ENCODE measurements at places on chromosomes 7 and 10. TPM values are rescaled to one million over a fixed set of nuclear protein-coding genes. Genes with fewer than 3 reads are reported as not detected.

The EPO gene
- not detected for polyA plus RNA-seq

The PRR15 gene
- not detected for polyA plus RNA-seq

The NUTM2E gene
- not detected for polyA plus RNA-seq

The FAM25A gene
- not detected for polyA plus RNA-seq

The PLPP4 gene
- 1.2 TPM for polyA plus RNA-seq

The FFAR4 gene
- polyA plus RNA-seq: not detected

The MLXIPL gene
- polyA plus RNA-seq: not detected

The ZNF107 gene
- 9.0 TPM for polyA plus RNA-seq

The CPA2 gene
- not detected for polyA plus RNA-seq

The RGR gene
- polyA plus RNA-seq: 3.0 TPM

The RAPGEF5 gene
- 16.7 TPM for polyA plus RNA-seq

The HGF gene
- 0.22 TPM for polyA plus RNA-seq

The PPP1R17 gene
- 814 TPM for polyA plus RNA-seq

The STEAP1 gene
- polyA plus RNA-seq: 24.3 TPM

The ZNF438 gene
- 2.8 TPM for polyA plus RNA-seq

The UCN3 gene
- polyA plus RNA-seq: not detected

The RARRES2 gene
- 1.3 TPM for polyA plus RNA-seq

The SPDYE16 gene
- 0.51 TPM for polyA plus RNA-seq

The SLC18A2 gene
- 1.1 TPM for polyA plus RNA-seq

The TRPV5 gene
- polyA plus RNA-seq: not detected

The CPA4 gene
- polyA plus RNA-seq: not detected

The NXPH1 gene
- 4.6 TPM for polyA plus RNA-seq

The BRAF gene
- polyA plus RNA-seq: 21.0 TPM

Measured in Purkinje cell (primary cell).